ENCODE measurements at places on chromosomes 6 and 20. TPM values are rescaled to one million over a fixed set of nuclear protein-coding genes. Genes with fewer than 3 reads are reported as not detected.

DDO gene
- 0.43 TPM for polyA plus RNA-seq

SAMD3 gene
- polyA plus RNA-seq, result 0.77 TPM

ID1 gene
- polyA plus RNA-seq, result 174 TPM

TNFRSF21 gene
- 42.8 TPM for polyA plus RNA-seq

GRCh38 chr20:10536531-10536930 is 101.4 kb downstream of the SLX4IP start:
- DNase-seq, result no peak

DNA sequence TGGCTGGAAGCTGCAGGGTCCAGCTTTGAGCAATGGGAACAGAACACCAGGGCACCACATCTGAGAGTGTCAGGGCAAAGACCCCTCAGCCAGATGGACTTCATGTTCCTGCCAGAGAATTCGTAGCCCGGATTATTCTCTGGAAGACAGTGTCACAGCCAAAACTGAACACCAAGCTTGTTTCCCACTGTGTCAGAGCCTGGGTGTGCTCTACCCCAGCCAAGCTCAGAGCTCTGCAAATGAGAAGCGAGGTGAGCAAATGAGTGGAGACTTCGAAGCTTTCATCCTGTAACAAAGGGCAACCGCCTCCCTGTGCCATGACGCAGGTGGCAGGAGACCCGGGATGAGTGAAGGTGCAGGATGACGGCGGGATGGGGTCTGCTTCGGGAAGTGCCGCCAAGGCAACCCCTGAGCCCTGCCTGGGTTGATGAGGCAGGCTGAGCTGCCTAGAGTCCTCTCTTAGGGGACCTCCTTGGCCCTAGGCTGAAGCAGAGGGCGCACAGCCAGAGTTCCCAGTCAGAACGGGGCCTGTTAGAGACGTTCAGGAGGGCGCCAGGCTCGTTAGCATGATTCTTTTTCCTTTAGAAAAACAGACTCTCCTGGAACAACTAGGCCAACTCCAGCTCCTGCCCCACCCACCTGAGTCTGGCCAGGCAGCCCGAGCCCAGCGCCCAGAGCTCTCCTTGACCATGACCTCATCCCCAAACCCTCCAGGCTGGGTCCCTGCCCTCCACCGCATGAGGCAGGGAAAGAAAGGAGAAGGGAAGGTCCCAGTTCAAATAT is 187.7 kb downstream of the SOD2 start:
- no peak for DNase-seq

GRCh38 chr20:43842126-43843020 is 72.3 kb upstream of the TOX2 start:
- DNase-seq, result no peak

GRCh38 chr6:57822896-57823358 is 505.5 kb downstream of the PRIM2 start:
- DNase-seq, result no peak

DNA sequence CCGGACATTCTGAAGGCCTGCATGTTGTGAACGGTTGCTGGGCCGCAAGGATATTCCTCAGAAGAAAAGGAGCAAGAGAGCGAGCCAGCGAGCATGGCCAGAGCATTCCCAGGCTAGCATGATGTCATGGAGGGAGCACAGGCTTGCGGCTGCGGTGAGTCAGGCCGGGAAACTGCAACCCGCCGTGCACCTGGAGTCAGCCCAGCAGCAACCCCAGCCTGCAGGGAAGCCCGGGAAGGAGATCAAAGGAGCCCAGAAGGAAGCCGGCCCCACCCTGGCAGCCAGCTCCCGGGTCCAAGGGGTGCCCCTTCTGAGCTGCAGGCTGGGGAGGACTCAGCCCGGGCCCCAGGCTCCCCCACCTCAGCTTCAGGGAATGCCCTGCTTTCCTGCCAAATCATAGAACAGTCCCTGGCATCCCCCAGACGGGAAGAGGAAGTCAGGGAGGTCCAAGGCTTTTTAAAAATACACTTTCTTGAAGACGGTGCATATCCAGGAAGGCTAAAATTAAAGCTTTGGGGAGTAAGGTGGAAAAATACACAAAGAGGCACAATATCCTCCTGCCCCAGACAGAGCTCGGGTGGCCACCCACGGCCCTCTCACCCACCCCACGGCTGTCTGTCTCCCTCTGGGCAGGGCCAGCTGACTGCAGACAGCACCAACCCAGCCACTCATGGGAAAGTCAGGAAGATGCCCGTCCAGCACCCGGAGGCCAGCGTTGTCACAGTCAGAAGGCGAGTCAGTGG is 53.7 kb downstream of the BMP7 start:
- peak; percentile 45 for DNase-seq

DNA sequence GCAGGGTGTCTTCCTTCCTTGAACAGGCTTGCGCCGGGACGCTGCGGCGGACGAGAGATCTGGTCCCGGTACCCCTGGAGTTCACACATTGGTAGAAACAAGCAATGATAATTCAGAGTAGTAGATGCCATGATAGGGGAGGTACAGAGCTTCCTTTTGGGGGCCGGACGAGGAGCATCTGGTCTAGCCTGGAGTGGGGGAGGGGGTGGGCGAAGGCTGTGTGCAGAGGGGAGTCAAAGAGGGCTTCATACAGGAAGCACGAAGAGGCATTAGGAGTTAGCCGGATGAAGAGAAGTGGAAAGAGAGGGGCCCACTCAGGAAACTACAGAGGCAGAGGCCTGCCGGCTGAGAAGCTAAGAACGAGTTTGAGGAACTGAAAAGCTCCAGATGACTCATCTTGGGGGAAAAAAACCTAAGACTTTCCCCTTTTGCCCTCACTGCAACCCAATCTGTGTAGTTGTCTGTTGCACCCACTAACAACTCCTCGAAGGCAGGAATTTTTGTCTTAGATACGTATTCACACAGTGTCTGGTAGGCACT is 611 bp downstream of the CNPY3 start:
- DNase-seq, result peak; percentile 52

DNA sequence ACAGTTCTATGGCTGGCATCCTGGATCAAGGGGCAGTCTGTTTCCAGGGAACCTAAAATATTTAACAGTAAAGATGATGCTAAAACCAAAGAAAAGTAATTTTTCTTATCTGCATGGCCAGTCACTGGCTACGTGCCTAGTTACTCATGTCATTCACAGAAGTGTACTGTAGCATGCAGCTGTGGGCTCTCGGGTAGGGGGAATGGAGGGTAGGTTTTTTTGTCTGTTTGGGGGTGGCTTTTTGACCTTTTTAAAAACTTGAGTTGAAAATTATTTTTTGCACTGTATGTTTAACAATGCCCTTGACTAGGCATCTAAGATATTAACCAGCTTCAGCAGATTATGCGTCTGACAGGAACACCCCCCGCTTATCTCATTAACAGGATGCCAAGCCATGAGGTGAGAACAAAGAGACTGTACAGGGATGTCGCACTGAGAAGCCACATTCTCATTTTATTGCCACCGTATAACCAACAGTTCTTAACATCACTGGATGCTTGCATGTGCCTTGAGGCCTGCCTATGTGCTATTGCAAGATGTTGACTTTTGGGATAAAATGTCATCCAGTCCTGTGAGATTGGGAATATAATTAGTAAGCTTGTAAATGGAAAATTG is 30.3 kb upstream of the MAPK13 start:
- DNase-seq, result no peak

DNA sequence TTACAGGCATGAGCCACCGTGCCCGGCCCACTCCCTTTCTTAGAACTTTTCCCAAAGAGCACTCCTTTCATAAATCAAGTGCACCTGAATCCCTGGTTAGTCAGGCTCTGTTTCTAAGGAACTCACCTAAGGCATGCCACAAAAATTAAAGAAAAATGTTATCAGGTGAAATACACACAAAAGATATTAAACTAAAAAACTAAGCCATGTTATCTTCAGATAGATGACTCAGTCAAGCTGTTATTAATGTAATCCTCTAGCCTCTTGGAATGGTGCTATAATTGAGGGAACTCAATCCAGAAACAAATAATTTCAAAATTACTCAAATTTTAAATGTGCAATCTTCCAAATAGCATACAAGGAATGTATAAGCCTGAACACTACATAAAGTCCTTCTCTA is 83.0 kb downstream of the TENT5A start:
- DNase-seq, result no peak

- no peak for DNase-seq
Measured at GRCh38 chr6:154548130-154548830, 37.8 kb upstream of the CNKSR3 start.

- DNase-seq, result no peak
Measured at GRCh38 chr20:25692499-25692898, 4.2 kb downstream of the ZNF337 start.

Data from right renal pelvis (tissue), 4 donors.